ENCODE measurements at places on chromosomes 2 and 18.
A peak's percentile ranks its signal among the peaks of the same experiment; 100 is the strongest.

DNA sequence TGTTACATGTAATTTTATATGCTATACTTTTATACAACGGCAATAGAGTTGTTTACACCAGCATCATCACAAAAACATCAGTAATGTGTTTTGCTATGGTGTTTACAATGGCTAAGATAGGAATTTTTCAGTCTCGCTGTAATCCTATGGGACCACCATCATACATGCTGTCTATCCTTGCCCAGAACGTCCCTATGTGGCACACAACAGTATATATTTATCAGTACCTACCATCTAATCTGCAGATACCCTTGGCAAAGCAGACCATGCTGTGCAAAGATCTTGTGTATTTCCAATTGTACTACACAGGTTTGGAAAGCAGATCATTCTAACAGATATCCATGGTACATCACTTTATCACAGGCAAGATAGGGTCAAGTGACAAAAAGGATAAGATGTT lies 15.3 kb downstream of the RPL31 start:
- no peak for DNase-seq

GRCh38 chr2:206275312-206276055 lies 1.0 kb downstream of the ZDBF2 start:
- DNase-seq: peak; percentile 59

DNA sequence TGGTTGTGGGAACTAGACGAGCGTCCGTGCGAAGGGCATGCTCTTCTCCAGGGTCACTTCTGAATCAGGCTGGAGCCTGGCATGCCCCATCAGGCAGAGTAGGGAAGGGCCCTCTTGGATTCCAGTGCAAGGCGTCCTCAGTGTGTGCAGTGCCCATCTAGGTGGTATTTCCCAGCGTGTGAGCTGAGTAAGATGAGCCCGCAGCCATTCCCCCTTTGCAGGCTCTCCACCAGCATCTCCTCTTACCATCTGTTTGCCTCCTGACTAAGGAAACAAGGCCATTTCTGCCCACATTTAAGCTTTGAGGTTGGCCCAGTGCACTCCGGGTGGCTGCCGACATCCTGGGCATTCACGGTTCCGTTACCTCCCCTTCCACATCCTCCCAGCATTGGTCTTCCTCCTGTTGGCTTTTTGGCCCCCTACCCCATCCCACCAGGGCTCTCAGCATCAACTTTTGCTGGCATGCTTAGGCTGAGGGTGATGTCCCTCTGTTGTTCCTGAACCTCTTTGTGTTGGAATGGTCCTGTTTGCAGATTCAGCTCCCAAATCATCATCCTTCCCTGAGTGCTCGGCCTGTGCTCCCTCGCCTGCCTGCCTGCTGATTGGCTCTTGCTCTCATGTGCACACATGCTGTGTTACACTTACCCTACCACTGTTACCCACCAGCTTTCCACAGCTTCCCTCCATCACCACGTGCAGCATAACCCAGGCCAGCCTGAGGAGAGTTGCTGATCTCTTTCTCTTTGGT lies 11.8 kb downstream of the CEP68 start:
- DNase-seq: peak; percentile 15

DNA sequence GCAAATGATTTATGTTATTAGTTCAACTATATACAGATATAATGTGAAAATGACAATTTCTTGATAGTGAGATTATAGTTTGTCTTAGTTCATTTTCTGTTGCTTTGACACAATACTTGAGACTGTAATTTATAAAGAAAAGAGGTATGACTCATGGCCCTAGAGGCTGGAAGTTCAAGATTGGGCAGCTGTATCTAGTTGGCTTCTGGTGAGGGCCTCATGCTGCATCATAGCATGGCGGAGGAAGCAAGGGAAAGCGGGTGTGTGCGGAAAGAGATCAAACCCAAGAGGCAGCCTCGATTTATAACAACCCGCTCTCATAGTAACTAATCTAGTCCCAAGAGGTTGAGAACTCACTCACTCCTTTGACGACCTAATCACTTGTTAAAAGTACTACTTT lies 11.4 kb downstream of the PLEKHA3 start:
- no peak for DNase-seq

DNA sequence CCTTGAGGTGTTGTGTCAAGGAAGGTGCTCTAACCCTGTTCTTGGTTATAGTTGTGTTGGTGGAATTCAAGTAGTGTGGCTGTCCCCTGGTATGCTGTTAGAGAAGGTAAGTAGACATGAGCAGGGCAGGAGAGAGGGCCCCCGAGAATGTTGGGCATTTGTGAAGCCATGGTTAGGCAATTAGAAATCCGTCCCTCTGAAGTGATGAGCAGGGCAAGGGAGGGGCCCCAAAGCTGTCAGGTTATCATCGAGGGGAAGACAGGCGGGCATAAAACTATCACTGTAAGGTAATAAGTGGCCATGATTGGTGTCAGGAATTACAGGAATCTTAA lies 5.2 kb downstream of the XRCC5 start:
- DNase-seq: no peak

DNA sequence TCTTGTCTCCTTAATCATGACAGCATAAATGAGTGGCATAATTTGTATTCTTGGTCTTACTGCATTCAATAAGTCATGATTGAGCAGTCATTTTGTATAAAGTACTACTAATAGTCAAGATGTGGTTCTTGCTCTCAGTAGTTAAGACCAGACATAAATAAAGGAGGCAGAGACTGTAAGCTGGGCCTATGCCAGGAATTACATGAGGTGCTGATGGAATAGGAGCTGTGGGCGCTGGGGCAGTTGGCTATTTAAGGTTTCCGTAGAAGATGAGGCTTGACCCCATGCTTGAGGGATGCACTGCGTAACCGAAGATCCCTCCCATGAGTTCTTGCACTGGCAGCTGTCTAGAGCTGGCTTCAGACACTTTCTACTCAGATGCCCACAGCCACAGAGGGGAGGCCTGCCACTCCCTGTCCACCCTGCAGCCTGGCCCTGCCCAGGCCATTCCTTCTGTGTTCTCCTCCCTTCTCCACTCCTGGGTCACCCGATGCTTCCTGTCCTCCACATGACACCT lies 150.9 kb upstream of the REV1 start:
- DNase-seq: no peak

GRCh38 chr2:239970004-239970623 lies 55.0 kb downstream of the NDUFA10 start:
- DNase-seq: no peak

- DNase-seq: no peak
Measured at GRCh38 chr2:60528281-60529020, 25.0 kb downstream of the BCL11A start.

DNA sequence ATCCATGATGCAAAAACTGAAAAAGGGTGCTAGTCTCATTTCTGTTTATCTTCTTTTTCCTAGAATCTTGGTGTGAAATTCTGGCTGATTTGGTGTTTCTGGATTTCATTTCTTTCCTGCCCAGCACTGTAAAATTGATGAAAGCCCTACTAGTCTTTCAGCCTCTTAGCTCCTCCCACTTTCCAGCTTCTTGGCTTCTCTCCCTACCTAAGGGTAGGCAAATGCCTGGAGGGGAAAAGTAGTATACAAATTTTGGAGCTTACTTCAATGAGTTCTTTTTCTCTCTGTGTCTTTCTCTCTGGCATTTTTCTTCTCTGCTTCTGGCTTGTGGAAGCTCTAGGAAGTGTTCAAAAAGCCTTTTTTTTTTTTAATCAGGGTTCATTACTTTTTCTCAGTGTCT lies 160.5 kb downstream of the XIRP2 start:
- peak; percentile 28 for DNase-seq

DNA sequence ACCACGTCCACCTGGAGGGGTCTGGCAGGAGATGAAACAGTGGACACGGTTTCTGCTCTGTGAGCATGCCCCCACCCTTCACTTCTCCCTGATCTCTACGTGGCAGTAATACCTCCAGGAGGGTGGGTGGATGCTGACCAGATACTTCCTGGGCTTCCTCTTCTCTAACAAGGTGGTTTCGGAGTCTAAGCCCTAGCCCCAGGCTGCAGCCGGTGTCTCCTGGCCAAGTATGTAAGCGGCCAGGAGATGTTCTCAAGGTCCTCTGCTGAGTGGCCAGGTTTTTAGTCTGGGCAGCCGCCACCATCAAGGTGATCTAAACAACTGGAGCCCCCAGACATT lies 101.8 kb upstream of the ASB18 start:
- DNase-seq: no peak

GRCh38 chr2:172613040-172613439 lies 57.1 kb downstream of the PDK1 start:
- peak; percentile 52 for DNase-seq

All from H7 (cell line).